Renal cortical epithelial cell (primary cell): ENCODE measurements at places on chromosomes 1 and 21.

- DNase-seq, result no peak
Measured at GRCh38 chr1:206506405-206507283, 687 bp upstream of the RASSF5 start.

DNA sequence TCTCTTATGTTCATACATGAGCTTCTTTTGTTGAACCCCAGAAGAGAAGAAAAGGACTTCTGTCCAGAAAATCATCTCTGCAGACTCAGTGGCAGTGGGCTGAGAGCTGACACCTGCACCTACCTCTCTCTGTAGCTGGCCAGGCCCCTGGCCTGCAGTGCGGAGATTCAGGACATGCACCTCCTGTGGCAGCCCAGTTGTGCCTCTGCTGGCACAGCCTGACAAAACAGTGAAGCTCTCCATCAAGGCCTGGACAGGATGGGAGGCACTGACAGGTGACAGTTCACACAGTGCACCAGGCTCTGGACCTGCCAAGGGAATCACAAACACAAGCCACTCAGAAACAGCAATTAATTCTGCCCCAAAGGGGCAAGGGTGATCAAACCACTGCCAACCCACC, 88.8 kb downstream of the TGFBR3 start:
- DNase-seq, result no peak

- DNase-seq, result peak; percentile 79
Measured at GRCh38 chr1:70459496-70460225, 48.6 kb downstream of the CTH start.

- peak; percentile 15 for DNase-seq
Measured at GRCh38 chr1:115479055-115479482, 141.0 kb upstream of the NGF start.

- DNase-seq, result no peak
Measured at GRCh38 chr1:161196521-161197451, 2.1 kb downstream of the ADAMTS4 start.

GRCh38 chr21:39451332-39452206, at the start of gene SH3BGR:
Gene SH3BGR, plus strand, starts transcription at chr21:39451970. Its CDS starts 127 bp downstream, at chr21:39452097.
- peak; percentile 43 for DNase-seq

DNA sequence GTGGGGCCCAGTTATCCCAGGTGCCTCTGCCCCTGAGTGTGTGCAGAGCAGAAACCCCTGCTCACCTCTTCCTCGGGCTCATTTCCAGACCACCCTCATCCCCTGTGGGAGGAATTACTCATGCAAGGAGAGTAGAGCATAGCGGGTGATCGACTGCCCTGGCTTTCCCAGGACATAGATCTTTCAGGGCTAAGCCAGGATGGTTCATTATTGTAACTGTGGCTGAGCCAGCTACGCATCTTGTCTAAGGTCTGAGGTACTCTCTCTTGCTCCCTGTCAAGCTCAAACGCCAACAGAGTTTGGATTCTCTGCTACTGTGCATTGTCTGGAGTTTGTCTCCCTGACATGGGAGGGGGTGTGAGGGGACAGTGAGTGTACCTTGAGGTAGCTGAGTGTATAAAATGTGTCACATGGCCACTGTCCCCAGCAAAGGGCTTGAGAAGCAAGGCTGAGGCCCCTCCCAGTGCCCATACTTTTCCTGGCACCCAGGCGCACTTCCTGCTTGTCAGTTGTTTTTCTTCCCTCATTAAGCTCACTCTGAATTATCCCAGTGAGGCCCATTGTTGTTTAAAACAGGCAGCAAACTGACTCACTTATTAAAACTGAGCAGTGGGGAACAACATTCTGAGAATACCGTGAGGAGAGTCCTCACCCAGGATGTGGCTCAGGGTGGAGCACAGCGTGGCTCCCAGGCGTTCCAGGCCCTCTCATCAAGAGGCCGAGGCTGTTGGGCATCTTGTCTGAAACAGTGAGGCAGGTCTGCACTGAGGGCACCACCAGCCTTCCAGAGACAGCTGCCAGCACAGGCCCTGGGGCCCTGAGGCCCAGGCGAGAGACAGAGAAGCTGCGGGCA, 92.9 kb downstream of the LAMC2 start:
- peak; percentile 96 for DNase-seq
